ENCODE measurements at places on chromosomes 2 and 18.

DNA sequence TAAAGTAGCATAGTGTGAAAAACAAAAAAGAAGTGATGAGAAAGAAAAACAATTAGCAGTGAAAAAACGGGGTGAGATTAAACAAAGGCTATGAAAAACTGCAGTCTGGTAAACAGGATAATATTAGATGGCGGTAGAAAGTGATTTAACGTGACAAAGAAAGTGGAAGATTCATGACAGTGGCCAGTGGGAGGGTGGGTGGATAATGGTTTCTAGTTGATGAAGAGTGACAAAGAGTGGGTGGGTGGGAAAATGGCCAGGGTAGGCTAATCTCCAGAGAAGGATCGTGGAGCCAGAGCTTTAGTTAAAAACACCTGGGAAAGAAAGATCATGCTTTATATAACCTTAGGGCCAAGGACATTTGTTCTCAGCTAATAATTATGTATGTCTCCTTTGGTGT lies 1667.8 kb downstream of the LRP1B start:
- no peaks in the 10 kb centered on the region for H3K4me1 ChIP-seq
- H3K27ac ChIP-seq, result no peak overlapping the region
- no peaks in the 10 kb centered on the region for H3K27me3 ChIP-seq
- H3K4me3 ChIP-seq, result no peak overlapping the region
- no peak for DNase-seq
- no peaks in the 10 kb centered on the region for H3K36me3 ChIP-seq

- no peaks in the 10 kb centered on the region for H3K36me3 ChIP-seq
- no peaks in the 10 kb centered on the region for H3K27me3 ChIP-seq
- no peak overlapping the region for H3K4me3 ChIP-seq
These were observed 14.0 kb upstream of the ITSN2 start for GRCh38 chr2:24374301-24374700.

DNA sequence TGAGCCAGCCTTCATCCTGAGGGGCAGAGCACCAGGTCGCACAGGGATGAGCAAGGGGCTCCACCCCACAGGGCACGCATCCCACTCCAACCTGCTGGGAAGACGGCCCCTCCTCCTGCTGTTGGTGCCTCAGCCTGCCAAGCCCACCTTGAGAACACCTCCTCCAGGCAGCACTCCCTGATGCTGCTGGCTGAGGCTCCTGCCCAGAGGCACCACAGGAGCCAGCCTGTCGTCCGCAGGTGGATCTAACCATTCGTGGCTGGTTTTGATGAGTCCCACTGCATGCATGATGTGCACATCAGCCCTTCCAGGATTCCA lies 58.4 kb downstream of the BIN1 start:
- no peak overlapping the region for H3K27ac ChIP-seq
- H3K4me1 ChIP-seq, result peaks cover 9% of the 10 kb centered on the region
- no peak overlapping the region for H3K4me3 ChIP-seq
- H3K36me3 ChIP-seq, result peaks cover 19% of the 10 kb centered on the region
- DNase-seq, result no peak

GRCh38 chr18:62773691-62774090 lies 58.4 kb downstream of the PHLPP1 start:
- H3K4me1 ChIP-seq, result peaks cover 15% of the 10 kb centered on the region
- H3K36me3 ChIP-seq, result peaks cover 1% of the 10 kb centered on the region
- H3K27ac ChIP-seq, result no peak overlapping the region
- no peak overlapping the region for H3K4me3 ChIP-seq
- H3K27me3 ChIP-seq, result no peaks in the 10 kb centered on the region

DNA sequence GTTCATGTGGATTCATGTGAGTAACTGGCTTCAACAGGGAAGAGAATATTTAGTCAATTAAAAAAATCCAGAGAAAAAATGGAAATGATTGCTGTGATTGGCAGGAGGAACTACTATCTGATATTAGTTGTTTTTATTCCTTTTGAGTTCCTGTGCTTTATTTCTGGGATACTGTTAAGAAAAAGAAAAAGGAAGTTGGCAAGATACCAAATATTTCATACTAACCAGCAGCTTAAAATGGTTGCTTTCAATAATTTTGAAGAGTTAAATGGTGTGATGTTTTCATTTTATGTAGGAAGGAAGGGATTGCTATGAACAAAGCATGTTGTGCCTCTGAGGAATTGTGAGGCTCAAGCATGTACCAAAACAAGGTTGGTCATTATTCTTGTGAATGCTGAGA lies 8.1 kb upstream of the MTX2 start:
- H3K36me3 ChIP-seq, result no peaks in the 10 kb centered on the region
- peaks cover 4% of the 10 kb centered on the region for H3K27me3 ChIP-seq
- H3K4me1 ChIP-seq, result peaks cover 3% of the 10 kb centered on the region
- no peak overlapping the region for H3K27ac ChIP-seq

- H3K4me3 ChIP-seq, result no peak overlapping the region
- H3K27me3 ChIP-seq, result no peaks in the 10 kb centered on the region
- no peak overlapping the region for H3K27ac ChIP-seq
- DNase-seq, result no peak
These were observed 465.0 kb upstream of the SOX11 start for GRCh38 chr2:5227062-5227699.

DNA sequence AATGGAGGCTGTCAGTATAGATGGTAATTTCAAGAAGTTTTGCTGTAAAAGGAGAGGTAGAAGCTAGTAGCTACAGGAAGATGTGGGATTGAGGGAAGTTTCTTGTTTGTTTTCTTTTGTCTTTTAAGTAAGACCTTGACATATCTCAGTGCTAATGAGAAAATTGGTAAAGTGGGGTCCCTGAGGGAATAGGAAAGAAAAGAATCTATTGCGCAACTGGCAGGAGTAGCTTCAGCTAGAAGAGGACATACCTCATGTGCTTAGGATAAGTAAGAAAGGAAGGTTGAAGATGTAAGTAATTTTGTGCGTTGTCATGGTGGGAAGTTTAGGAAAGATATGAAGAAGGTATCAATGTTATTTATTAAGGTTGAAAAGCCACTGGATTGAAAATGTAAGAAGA lies 8.4 kb upstream of the IKZF2 start:
- H3K4me1 ChIP-seq, result no peaks in the 10 kb centered on the region
- H3K27ac ChIP-seq, result no peak overlapping the region
- no peaks in the 10 kb centered on the region for H3K27me3 ChIP-seq
- H3K4me3 ChIP-seq, result no peak overlapping the region
- DNase-seq, result no peak

DNA sequence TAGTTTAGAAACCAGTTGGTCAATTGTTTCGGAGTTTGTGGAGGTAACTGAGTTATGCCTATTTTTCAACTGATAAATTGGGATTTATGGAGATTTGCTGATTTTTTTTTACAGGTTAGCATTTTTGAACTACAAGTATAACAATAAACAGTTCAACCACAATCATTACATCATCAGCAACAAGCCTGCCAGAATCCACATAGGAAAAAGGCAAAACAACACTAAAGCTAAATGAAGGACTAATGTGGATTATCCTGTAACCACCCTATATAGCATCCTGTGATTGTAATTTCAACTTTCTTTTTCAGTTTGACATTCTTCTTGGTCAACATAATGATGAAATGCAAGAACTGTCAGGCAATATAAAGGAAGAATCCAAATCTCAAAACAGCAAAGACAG lies 76.5 kb downstream of the CCDC102B start:
- no peaks in the 10 kb centered on the region for H3K4me1 ChIP-seq
- no peak overlapping the region for H3K27ac ChIP-seq
- H3K36me3 ChIP-seq, result no peaks in the 10 kb centered on the region
- H3K27me3 ChIP-seq, result no peaks in the 10 kb centered on the region
